ENCODE measurements at places on chromosomes 6 and 20. TPM values are rescaled to one million over a fixed set of nuclear protein-coding genes. Genes with fewer than 3 reads are reported as not detected.

- no peak for DNase-seq
Observed at GRCh38 chr6:15665237-15665636, 2.4 kb upstream of the DTNBP1 start.

GRCh38 chr6:5667737-5668136 is 339.0 kb downstream of the NRN1 start:
- DNase-seq: no peak

DNA sequence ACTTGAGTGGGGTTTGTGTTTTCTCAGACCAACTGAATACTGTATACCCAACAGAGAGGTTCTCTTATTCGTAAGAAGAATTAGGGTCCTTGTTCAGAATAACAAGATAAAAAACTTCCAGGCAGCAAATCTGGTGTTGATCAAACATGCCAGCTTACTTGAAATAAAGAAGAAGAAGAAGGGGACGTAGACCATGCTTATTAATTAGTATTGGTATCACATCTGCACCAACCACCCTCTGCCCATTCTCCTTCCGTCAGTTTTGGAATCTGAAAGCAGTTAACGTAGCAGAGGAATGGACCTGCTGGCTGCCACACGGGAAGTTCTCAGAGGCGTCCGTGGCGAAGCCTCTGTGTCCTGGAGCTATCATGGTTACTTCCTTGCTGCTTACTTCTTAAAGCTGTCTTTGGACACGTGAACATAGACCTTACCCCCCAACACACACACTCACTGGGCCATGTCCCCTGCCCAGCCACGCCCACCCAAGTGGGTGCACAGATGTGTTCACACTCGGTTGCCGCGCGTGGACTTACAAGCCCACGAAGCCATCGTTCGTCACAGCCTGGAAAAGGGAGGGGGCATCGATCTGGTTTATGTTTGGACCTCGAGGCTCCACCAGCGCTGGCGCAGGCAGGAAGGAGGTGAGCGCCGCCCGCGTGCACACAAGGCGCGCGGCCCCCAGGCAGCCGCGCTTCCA is 4.1 kb upstream of the DLL1 start:
- no peak for DNase-seq

DNA sequence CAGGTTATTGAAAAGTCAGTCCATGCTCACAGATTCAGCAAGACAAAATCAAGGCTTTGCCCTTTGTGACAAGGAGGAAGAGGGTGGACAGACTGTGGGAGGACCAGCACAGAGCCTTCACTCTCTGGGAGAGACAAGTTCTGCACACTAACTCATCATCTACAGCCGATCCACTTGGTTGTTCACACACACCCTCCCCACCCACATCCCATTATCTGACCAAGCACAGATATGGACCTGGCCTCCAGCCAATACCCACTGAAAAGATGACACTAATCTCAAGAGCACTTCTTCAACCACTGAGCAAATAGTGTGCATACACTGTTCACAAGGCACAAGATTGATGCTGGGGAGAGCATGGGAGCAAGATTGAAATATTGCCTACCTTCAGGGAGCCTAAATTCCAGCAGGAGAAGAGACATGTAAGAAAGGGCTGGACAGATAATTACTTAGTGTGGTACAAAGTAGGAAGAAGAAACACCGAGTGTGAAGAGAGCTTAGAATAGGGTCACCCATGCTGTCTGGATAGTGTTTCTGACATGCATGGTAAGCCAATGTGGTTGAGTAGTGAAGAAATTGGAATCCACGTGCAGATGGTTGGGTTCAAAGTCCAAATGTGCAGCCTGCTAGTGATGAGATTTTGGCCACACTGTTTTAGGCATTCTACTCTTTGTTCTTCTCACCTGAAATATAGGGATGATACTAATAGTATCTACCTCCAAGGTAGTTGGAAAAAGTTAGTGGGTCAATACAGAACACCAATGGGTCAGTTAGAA is 21.7 kb upstream of the IL17A start:
- DNase-seq: no peak

DNA sequence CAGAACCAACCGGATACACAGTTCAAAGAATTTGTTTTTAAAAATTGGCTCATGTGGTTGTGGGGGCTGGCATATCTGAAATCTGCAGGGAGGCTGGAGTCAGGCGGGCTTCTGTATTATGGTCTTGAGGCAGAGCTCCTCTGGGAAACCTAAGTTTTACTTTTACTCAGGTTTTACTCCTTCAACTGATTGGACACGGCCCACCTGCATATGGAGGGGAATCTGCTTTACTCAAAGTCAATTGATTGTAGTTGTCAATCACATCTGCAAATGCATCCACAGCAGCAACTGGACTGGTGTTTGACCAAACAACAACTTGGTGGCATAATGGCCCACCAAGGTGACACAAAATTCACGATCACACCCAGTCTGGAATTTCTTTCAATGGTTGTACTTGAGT is 103.4 kb downstream of the ERMARD start:
- no peak for DNase-seq

DNA sequence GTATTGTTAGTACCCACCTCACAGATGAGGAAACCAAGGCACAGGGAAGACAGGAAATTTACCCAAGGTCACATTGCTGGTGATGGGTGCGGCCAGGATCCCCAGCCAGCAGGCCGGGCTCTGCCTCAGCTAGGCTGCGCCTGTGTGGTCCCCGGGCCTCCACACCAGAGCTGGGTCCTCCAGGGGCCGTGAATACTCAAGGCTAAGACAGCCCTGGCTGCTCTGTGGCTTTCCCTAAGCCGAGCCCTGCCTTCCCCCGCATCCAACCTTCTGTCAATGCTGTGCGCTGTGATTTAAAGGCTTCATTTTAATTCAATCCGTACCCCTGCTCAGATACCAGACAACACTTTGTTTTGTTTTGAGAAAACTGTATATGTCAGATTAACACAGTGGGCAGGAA is 246.7 kb downstream of the TTLL2 start:
- no peak for DNase-seq

- no peak for DNase-seq
Observed at GRCh38 chr6:10794239-10794638, 44.1 kb downstream of the MAK start.

DNA sequence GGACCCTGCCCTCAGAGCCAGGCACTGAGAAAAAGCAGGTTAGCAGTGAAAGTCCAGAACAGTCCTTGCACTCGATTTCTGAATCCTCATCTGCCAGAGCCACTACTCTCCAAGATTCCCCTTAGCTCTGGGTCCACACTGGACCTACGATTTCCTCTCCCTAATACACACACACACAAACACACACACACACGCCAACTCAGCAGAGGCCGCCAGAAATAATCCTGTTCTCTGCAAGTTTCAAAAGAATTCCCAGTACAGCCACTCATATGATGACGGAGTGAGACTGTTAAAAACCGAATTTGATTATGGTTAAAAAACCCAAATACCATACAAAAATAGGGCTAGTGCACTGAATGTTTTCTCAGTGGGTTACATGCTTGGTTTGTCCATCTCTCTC is 90.8 kb downstream of the GMPR start:
- DNase-seq: no peak

ZC3H12D gene
- total RNA-seq: 16.0 TPM

BPIFA2 gene
- total RNA-seq: not detected

HTR1E gene
- total RNA-seq: not detected

Measured in natural killer cell treated with Interleukin-12 subunit alpha and Interleukin-12 subunit beta and Interleukin-15 and Interleukin-18, amount 100 ng/mL, for 72 hours (primary cell).